Muscle of arm (tissue), 14 donors: ENCODE measurements at places on chromosomes 11 and 22. TPM values are rescaled to one million over a fixed set of nuclear protein-coding genes. Genes with fewer than 3 reads are reported as not detected.

DNA sequence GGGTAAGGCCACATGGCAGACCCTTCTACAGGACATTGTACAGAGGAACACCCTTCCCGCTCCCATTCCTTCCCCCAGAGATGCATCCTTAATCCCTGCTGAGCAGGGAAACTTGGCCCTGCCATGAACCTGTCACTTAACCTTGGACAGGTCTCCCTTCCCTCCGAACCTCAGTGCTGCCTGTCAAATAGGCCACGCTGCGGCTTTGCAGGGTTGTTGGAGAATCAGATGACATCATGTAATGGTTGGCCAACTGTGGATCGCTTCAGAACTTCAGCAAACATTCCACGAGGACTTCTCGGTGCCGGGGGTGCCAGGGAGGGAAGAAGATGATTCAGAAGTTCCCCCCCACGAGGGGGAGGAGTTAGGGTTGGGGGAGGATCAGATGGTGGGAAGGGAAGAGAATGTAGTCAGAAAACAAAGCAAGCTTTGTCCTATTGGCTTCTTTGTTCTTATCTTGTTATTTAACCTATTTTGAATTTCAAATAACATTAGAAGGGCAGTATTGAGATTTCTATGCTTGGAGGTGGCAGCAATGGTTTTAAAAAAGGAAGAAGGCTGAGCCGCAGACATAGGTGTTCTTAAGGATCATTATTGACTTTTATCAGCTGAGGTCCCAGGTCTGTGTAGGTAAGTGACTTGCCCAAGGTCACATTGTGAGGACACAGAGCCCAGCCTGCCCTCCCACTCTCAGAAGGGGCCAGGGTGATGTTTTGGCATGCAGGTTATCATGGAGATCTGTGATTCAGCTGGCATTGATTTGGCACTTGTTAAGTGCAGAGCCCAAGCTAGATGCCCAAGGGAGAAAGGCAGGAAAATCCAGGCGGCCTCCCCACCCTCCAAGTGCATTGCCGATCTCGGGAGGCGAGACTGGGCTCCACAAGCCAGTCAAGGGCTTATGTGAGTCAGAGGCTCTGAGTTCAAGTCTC, 3.1 kb downstream of the CDC42EP1 start:
- no peak for DNase-seq

- DNase-seq, result no peak
These were observed 42.0 kb upstream of the TENM4 start for GRCh38 chr11:79482800-79483199.

Gene TSG101
- polyA plus RNA-seq, result 106 TPM

DNA sequence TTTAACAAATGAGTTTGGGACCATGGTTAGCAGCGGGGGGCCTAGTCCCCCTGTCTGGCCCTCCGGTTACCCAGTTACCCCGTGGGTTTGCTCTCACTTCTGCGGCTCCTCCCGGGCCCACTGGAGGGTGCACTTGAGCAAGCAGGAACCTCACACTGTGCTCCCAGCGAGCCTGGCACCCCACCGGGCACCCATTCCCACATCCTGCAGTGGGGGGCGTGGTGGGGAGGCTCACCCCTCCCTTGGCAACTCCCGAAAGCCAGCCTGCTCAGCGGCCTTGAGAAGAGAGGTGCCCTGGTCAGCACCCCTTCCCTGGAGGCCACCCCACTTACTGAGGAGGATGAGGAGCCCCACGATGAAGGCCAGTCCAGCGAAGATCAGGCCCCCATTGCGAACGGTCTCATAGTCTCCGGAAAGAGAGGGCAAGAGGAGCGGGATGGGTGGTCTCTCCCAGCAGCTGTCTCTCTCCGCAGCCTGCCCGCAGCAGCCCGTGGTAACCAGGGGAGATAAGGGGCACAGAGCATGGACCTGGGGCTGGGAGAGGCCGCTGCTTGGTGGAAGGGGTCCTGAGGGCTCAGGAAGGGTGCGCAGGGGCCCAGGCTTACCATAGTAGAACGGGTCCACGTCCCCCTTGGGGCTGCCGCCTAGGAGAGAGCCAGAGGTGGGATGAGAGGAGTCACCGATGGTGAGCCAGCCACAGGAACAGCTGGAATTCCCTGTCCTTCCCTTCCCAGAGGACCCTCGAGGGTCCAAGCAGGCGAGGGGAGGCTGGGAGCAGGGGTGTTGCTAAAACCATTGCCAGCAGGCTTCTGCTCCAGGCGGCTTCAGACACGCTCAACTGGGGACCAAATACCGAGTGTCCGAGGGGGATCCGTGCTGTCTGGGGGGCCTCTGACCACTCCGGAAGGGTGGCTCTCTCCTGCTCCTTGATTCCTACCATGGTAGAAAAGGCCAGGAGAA, 2.2 kb downstream of the FXYD2 start:
- no peak for DNase-seq

GRCh38 chr22:24816806-24817205, 10.8 kb downstream of the SGSM1 start:
- DNase-seq, result no peak
